Activated CD8-positive, alpha-beta memory T cell treated with anti-CD3 and anti-CD28 coated beads, Interleukin-2, amount 50 U/mL, for 4 hours (primary cell): ENCODE measurements at places on chromosomes 3 and 15.

DNA sequence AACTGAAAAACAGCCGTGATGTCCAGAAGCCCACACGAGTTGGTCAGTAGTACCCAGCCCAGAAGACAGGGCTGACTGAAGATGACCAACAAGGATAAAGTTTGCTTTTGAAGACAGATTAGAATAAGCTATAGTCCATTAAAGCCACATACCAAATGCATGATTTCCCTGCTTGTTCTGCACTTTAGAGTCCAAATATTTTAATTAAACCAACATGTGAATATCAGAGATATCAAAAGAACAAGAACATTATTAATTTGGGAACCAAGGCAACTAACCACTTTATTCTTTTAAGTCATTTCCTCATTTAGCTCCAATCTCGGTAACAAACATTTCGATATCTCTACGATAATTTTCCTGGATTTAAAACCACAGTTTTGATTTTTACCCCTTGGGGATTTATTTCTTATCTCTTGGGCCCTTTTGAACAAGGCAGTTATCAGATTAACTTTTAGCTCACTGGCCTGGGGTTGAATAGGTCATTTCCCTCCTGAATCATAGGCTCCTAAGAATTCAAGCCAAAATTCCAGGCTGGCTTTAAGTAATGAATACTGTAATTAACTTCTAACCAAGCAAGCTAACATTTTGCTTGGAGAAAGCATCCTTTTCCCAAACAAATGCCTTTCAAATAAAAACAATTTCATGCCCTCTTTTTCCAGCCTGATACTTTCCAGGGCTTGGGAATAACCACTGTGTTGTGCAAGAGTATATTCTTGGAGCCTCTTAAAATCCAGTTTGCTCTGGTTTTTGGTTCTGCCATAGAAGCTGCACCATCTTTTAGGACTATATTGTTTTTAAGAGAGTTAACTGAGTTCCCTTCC lies 102.9 kb upstream of the NR2E3 start:
- DNase-seq: no peak

- no peak for DNase-seq
These were observed 14.6 kb downstream of the CHSY1 start for GRCh38 chr15:101237251-101237650.

GRCh38 chr15:75407083-75407482 lies 38.7 kb upstream of the MAN2C1 start:
- DNase-seq: no peak

- DNase-seq: no peak
These were observed 637.7 kb upstream of the TBL1XR1 start for GRCh38 chr3:177835008-177835407.

DNA sequence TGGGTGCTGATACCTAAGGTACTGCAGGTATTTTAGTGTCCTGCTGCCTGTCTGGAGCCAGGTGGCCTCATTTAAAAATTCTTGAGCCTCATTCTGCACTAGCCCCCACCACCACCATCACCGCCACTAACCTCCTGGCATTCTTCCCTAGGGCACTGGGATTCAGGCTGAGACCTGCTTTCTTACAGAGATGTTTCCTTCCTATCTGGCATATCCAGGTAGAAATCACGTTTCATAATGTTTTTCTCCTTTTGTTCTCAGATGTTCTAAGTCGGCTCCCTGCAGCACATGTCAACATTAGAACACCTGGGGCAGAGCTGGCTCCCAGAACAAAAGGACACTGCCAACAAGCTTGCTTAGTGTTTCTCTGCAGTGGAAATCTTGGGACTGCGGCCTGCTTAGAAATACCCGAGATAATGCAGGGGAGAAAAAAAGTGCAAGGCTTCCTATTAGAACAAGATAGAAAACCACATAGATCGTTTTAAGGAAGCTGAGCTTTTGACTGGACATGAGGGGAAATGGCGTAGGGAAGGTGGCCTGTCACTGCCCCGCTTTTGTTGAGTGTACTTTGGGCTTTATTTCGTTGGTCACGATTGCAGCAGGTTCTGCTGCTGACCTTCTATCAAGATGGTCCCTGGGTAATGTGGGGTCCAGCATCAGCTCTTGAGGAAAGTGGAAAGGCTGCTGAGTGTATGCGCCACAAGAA lies 59.6 kb upstream of the PPARG start:
- no peak for DNase-seq

DNA sequence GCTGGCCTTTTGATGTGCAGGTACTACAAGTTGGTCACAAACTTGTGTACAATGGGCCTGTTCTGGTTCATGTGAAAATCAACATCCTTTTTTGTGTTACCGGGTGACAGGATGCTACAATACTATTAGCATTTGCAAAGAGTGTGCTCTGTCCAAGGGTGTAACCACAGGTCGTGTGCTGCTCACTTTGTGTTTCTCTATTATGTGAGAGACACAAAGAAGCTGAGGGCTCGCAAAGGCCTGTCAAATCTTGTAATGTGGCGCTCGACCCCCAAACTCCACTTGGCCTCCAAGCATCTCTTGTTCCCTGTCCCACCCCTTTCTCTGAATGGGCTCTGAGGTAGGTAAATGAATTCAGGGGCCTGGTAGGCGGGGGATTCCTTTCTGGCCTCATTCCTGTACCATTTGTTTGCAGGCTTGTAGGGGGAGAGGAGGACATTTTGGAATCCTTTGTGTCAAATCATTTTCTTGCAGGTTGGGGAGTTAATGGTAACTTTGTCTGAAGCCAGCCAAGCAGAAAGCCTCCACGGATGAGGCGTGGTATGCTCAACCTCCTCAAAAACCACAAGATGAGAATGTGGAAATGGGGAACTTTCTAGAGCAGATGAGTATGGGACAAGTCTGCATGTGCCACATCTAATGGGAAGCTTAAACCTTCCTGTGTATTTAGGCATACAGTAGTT lies 109.1 kb downstream of the OPA1 start:
- DNase-seq: no peak

- no peak for DNase-seq
These were observed 35.2 kb downstream of the CPN2 start for GRCh38 chr3:194315965-194316361.

DNA sequence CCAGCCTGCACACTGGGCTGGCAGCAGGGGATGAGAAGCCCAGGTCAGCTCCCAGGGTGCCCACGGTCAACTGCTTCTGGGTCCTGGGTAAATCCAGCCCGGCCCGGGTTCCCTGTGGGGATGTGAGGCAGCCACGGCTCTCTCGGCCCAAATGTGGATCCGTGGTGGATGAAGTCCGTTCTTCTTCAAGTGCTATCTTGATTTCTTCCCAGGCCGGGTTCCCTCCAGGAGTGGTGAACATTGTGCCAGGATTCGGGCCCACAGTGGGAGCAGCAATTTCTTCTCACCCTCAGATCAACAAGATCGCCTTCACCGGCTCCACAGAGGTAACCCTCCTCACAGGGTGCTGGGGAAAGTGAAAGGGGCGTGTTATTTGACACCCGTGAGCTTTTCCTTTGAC lies 16.1 kb downstream of the ALDH1A3 start:
- DNase-seq: no peak

GRCh38 chr3:177468816-177469215 lies 271.5 kb upstream of the TBL1XR1 start:
- DNase-seq: no peak

DNA sequence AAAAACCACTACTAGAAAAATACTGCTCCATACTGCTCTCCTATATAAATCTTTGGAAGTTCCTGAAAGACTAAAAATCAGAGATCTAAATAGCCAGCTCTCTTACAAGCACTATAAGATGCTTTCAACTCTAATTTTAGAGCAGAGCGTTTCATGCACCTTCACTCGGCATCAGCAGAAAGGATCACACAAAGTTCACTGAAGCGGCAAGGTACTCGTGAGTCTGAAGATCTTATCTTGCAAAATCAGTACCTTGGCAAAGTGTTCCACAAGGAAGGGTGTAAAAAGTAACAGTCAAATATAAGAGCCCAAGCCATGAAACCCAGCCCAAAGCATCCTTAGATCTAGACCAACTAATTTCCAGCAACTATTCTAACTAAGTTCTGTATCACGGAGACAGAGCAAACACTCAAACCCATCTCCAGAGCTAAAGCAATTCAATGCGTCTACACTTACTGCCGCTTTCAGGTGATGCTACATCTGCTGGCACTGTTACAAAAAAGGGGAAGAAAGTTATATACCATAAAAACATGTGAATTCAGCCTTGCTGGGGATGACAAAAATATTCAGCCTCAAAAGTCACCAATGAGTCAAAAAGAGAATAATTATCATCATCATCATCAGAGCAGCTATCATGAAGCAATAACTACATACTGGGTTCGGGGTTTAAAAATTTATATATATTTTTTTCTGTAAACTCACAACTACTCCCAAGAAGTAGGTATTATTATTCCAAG lies 16.3 kb downstream of the VPS39 start:
- no peak for DNase-seq

GRCh38 chr3:158731486-158731885 lies 771 bp downstream of the RARRES1 start:
- DNase-seq: no peak

- DNase-seq: no peak
These were observed 69.5 kb upstream of the SUCLG2 start for GRCh38 chr3:67723863-67724262.
